Stomach (tissue), 19 donors: ENCODE measurements at places on chromosomes 4 and X. TPM values are rescaled to one million over a fixed set of nuclear protein-coding genes. Genes with fewer than 3 reads are reported as not detected.

Gene ATP1B4
- not detected for total RNA-seq

- no peak overlapping the region for H3K4me3 ChIP-seq
- no peaks in the 10 kb centered on the region for H3K4me1 ChIP-seq
- DNase-seq: no peak
- no peaks in the 10 kb centered on the region for H3K36me3 ChIP-seq
These were observed 14.4 kb downstream of the VGLL1 start for GRCh38 chrX:136546371-136546781.

- DNase-seq: no peak
- no peak overlapping the region for H3K27ac ChIP-seq
- no peaks in the 10 kb centered on the region for H3K36me3 ChIP-seq
- H3K4me3 ChIP-seq: no peak overlapping the region
- H3K27me3 ChIP-seq: no peaks in the 10 kb centered on the region
- no peaks in the 10 kb centered on the region for H3K4me1 ChIP-seq
These were observed 82.0 kb downstream of the UNC5C start for GRCh38 chr4:95466791-95467190.

DNA sequence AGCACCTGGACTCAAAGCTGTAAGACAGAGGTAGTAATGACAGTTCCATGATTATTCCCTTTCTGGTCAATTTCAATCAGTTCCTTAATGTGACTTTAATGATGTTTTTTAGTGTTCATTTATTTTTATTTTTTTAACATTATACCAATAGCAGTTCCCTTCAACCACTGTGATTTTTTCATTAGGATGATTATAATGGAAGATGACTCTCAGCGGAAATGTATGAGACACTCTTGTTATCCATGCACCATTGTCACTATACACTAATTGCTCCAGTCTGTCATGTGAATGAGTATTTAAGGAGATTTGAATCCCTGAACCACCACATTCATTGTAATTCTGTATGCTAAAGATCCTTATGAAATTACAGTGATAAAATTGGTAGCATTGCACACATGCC lies 2102.3 kb upstream of the AGA start:
- no peak for DNase-seq
- no peaks in the 10 kb centered on the region for H3K4me1 ChIP-seq
- no peaks in the 10 kb centered on the region for H3K36me3 ChIP-seq
- H3K27ac ChIP-seq: no peak overlapping the region

GRCh38 chrX:149908308-149908707 lies 21.1 kb upstream of the HSFX4 start:
- no peak for DNase-seq
- no peaks in the 10 kb centered on the region for H3K27me3 ChIP-seq
- no peaks in the 10 kb centered on the region for H3K4me1 ChIP-seq
